ENCODE measurements at places on chromosomes 6 and 20.

GRCh38 chr20:25191051-25191450, 4.5 kb upstream of the ENTPD6 start:
- peak; percentile 35 for DNase-seq

GRCh38 chr6:148212366-148212765, 130.3 kb upstream of the SASH1 start:
- no peak for DNase-seq

DNA sequence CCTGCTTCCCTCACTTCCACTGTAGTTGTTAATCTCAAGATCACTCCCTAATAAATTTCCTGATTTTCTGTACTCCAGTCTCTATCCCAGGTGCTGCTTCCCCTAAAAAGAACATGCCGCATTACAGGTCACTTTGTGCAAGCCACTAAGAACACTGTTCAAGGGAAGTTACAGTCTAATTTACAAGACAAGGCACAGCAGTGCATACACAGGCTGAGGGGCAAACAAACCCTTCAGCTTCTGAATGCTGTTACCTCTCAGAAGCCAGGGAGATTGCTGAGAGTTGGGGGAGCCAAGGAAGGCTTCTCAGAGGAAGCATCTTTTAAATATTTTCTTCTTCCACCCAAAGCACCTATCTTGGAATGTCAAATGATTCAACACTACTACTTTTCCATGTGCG, 445.3 kb upstream of the FLRT3 start:
- no peak for DNase-seq

GRCh38 chr20:24980291-24981053, 12.1 kb downstream of the APMAP start:
- no peak for DNase-seq

DNA sequence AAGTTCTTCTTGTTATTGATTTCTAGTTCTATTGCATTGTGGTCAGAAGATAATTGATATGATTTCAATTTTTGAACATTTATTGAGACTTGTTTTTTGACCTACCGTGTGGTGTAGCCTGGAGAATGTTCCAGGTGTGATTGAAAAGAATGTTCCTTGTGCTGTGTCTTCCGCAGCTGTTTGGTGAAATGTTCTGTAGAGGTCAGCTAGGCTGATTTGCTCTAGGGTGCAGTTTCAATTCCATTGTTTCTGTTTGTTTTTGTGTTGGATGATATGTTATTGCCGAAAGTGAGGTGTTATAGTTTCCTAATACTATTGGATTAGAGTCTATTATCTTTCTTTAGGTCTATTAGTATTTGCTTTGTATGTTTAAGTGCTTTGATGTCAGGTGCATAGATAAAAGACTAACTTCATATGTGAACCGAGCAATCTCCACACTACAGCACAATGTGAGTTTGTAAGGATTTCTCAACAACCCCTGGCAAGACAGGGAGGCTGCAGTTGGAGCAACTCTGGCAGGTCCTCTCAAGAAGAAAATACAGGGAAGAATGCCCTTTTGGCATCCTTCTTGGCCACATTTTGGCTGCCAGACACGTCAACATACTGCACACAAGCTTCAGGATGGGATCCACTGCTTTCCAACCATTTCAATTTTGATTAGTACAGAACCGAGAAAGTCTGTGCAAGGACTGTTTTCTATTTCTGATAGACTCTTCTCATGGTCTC, 320.7 kb downstream of the RNF144B start:
- no peak for DNase-seq

DNA sequence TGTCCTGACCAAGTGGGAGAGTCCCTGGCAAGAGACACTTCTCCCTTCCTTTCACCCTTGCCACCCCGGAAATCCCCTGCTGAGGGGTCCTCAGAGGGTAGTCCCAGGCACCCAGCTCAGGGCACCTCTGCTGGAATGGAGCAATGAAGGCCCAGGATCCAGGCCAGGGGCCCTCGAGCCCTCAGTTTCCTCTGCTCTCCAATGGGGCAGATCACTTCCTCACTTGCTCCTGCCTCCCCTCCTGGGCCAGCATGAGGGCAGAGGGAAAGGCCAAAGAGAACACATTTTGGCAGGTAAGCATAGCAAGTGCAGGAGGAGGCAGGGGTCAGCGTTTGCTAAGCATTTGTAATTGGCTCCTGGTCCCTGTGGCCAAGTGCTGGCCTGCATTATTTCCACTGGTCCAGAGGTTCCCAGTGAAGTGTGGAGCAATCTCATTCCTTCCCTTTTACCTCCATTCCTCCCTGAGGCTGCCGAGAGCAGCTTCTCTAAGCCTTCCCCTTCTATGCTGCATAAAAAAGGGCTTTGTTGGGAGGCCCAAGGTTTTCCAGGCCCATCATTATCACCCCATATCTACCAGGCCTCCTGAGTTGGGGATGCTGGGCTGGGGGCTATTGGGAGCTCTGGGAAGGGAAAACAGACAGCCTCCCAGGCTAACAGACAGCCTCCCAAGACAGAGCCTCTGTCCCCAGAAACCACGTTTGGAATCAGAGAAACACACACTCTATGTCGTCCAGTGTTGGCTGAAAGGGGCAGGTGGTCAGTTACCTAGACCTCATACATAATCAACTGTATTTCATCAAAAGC, 28.8 kb upstream of the VEGFA start:
- DNase-seq = no peak

- DNase-seq = no peak
Observed at GRCh38 chr6:55281215-55281614, 46.1 kb upstream of the GFRAL start.

DNA sequence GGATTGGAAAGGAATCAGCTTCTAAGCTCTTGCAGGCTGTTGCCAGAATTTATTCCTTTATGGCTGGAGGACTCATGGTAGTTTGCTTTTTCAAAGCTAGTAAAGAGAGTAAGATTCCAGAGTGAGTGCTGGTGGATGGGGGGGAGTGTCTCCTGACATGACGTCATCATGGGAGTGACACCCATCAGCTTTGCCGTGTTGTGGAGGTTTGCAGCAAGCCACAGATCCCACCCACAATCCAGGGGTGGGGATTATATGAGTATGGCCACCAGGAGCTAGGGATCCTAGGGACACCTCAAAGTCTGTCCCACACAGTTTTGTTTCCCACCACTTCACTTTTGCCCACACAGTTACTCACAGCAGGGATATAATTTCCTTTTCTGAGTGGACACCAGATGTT, 28.7 kb upstream of the PMEPA1 start:
- DNase-seq = no peak

- DNase-seq = no peak
Observed at GRCh38 chr20:16654858-16655535, 74.8 kb upstream of the SNRPB2 start.

GRCh38 chr6:82904860-82905259, 160.8 kb downstream of the UBE3D start:
- DNase-seq = no peak

DNA sequence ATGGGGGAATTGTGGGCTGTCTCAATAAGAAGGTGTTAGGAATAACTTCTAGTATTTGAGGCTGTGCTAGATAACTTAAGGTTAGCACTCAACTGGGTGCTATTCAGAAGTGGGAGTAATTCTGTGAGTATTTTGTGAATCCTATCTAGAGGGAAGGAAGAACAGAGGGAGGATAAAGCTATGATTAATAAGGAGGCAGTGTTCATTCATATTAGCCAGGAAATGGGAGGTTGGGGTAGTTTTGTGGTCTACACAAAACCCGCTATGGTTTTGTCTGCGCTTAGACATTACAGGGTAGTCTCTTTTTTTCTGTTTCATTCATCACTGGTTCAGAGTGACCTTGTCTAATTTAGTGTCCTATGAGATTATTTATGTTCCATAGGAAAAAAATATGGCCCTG, 341.0 kb downstream of the ARHGAP18 start:
- no peak for DNase-seq

- DNase-seq = no peak
Observed at GRCh38 chr6:156260815-156261214, 516.4 kb upstream of the ARID1B start.

GRCh38 chr6:56529594-56530191, 113.0 kb downstream of the DST start:
- DNase-seq = no peak
